Activated effector memory CD4-positive, alpha-beta T cell treated with anti-CD3 and anti-CD28 coated beads, Interleukin-2, amount 50 U/mL, for 16 hours (primary cell): ENCODE measurements at places on chromosomes 16 and 17.

GRCh38 chr17:53032861-53033271 is 789.9 kb upstream of the KIF2B start:
- DNase-seq: no peak

GRCh38 chr17:60602385-60602742 is 2.4 kb downstream of the PPM1D start:
- no peak for DNase-seq

- no peak for DNase-seq
Observed at GRCh38 chr16:77289331-77289809, 90.2 kb downstream of the SYCE1L start.

GRCh38 chr16:8370374-8371270 is 219.7 kb downstream of the TMEM114 start:
- DNase-seq: no peak

DNA sequence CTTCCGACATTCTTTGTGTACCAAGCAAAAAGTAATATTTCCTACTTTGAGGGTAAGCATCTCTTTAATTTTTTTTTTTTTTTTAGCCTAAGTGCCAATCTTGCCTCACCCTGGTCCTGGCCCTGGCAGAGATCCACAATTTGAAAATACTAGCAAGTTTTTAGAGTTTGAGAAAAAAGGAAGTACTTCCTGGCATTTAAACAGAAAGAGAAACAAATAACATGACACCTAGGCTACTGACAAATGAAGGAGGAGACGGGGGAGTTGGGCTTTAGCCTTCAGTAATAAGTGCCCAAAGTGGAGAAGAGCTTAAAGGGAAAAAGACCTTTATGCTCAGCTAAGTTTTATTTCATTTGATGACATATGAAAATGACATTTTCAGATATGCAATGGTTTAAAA is 92.8 kb downstream of the HS3ST3A1 start:
- no peak for DNase-seq

GRCh38 chr17:29181226-29181625 is 1.0 kb upstream of the MYO18A start:
- peak; percentile 47 for DNase-seq

- no peak for DNase-seq
Observed at GRCh38 chr17:31561469-31562375, 170.2 kb downstream of the RAB11FIP4 start.

DNA sequence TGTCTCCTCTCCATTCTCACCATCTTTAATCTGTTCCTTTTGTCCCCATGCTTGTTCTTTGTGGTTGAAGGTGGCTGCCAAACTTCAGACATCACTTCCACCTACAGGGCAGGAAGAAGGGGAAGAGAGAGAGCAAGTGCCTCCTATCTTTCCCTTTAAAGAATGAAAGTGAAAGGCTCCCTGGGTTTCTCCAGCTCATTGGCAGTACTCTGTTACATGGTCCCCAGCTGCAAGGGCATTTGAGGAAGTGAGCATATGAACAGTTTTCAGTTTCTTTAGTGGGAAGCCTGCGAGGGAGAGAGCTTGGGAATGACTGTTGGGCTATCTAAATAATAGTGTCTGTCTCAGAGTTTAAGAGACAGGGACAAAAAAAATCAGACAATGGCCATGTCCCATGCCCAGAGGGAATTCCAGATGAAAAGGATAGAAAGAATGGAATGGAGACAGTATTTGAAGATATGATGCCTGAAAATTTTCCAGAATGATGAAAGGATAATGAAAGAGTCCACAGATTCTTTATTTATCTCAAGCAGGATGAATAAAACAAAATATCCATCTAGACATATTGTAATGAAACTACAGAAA is 159.9 kb downstream of the LGALS9B start:
- no peak for DNase-seq

- no peak for DNase-seq
Observed at GRCh38 chr17:60439501-60439900, 17.2 kb downstream of the CHCT1 start.

DNA sequence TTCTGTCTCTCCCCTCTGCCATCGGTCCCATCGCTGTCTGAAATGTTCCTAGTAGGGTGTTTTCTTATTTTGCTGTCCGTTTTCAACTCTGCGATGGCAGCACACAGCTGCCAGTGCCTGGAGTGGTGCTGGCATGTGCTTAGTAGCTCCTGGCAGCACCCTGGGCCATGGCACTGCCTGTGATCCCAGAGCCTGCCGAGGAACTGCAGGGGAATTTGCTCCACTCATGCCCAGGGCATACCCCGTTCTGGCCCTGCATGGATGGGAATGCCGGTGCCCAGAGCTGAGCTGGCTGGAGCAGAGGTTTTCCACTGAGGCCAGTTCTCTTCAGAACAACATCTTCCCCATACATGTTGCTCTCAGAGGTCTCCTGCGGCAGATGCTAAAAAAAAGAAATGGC is 43.1 kb downstream of the GPT2 start:
- no peak for DNase-seq

GRCh38 chr16:74611721-74612120 is 4.8 kb upstream of the GLG1 start:
- DNase-seq: no peak

- DNase-seq: peak; percentile 28
Observed at GRCh38 chr17:42389899-42390298, 1.7 kb upstream of the STAT3 start.

GRCh38 chr16:22190081-22190775 is 15.8 kb upstream of the EEF2K start:
- peak; percentile 97 for DNase-seq

DNA sequence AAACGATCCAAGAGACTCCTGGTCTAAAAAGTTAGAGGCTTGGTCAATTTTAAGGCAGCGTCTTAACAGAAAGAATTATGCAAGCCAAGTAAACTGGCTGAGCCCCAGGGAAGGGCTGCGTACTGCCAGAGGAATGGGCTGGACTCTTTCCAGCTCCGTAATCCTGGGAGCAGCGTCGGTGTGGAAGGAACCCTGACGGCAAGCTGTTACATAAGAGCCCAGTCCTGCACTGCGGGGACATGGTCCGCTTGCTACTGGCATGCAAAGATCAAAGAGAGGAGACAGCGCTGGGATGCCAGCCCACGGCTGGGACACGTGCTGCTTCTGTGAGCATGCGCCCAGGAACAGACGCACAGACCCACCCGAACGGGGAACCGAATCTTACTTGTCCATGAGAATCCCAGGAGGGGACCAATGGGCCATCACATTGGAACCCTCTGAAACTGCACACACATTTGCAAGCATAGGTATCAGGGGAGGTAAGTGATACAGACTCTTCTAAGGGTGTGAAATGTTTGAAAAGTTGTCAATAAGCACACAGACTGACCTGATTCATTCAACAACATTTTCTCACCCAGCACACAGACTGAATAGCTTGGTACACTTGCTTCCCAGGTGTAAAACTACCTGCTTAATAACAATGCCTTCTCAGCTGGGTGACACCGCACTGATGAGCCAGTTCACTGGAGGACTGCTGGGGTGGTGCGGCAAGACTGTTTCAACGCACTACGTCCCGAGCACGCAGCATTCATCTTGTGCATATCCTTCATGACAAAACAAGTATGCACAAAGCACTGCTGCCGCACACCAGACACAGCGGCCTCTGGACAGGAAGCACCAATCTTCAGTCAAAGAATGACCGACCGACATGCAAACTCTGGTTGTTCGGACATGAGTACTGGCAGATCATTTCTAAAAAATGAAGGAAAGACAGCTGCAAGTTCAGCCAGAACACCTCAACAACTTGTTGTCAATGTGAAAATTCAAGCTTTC is 94.9 kb downstream of the ANKRD11 start:
- DNase-seq: no peak

DNA sequence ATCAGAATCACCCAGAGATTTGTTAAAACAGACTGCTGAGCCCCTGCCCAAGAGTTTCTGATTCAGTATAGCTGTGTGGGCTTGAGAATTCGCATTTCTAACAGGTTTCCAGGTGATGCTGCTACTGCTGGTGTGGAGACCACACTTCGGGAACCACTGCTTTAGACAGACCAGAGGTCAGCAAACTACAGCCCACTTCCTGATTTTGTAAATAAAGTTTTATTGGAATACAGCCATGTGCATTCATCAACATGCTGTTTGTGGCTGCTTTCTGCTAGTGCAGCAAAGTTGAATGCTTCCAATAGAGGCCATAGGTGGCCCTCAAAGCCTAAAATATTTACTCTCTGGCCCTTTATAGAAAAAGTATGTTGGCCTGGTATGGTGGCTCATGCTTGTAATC is 32.6 kb upstream of the CLEC19A start:
- no peak for DNase-seq

GRCh38 chr16:68512183-68512582 is 26.9 kb upstream of the ZFP90 start:
- DNase-seq: no peak

- DNase-seq: no peak
Observed at GRCh38 chr17:7405350-7406234, 1.7 kb upstream of the TMEM256 start.

DNA sequence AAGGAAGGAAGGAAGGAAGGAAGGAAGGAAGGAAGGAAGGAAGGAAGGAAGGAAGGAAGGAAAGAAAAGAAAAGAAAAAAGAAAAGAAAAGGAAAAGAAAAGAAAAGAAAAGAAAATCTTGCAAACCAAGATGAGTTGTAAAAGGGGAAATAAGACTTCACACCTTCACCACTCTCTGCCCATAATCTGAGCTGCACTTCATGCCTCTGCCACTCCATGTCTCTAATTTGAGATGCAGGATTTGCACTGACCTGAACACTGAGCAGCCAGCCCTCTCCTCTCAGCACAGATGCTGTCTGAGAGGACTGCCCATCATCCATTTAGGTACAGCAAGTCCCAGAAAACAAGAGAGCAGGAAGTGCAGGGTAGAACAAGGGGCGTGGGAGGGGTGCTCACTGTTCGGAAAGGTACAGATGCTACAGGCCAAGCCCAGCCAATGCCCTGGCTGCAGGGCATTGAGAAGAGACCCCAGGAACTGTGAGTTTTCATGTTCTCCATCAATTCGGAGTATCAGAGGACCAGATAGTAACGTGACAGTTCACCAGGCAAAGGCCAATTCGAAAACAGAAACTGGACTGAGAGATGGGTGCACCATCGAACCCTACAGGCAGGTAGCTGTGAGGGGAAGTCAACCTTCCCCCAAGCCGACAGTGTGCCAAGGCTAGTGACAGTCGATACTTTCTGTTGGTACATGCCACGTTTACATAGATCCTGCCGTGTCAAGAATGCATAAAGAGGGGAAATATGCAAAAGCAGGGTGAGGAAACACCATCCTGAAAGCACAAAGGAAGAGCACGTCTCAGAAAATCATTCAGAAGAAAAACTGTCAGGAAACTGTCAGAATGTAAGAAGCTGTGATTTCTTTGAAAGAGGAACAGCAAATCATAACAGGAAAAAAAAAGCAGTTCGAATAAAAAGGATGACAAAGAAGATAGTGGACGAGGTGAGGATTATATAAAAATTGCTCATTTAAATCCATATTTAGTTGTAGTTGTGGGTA is 142.0 kb upstream of the RCVRN start:
- DNase-seq: no peak

DNA sequence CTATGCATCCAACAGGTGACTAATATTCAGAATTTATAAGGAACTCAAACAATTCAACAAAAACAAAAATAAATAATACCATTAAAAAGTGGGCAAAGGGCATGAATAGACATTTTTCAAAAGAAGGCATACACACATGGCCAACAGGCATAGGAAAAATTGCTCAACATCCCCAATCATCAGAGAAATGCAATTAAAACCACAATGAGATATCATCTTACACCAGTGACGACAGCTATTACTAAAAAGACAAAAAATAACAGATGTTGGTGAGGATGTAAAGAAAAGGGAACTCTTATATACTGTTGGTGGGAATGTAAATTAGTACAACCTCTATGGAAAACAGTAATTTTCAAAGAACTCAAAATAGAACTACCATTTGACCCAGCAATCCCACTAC is 250.4 kb upstream of the N4BP1 start:
- no peak for DNase-seq

GRCh38 chr16:79298894-79299799 is 301.4 kb downstream of the MAF start:
- DNase-seq: no peak

DNA sequence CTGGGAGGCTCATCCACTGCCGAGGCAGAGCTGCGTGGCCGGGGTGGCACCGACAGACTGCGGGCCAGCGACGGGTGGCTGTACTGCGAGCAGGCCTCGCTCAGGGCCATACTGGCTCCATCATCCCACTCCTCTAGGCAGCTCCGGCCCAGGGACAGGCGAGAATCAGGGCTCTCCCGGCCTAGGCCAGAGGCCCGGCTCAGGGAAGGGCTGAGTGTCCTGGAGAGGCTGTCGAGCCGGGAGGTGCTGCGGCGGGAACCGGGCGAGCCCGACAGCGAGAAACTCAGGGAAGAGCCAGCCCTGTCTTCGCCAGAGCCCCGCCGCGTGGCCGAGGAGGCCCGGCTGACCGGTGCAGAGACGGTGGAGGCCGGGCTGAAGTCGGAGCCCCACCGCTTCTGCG is 37.4 kb downstream of the PIPOX start:
- DNase-seq: no peak

- DNase-seq: no peak
Observed at GRCh38 chr17:38797158-38797490, 2.2 kb downstream of the PIP4K2B start.

GRCh38 chr16:78597809-78598570 is 498.5 kb downstream of the WWOX start:
- DNase-seq: no peak

DNA sequence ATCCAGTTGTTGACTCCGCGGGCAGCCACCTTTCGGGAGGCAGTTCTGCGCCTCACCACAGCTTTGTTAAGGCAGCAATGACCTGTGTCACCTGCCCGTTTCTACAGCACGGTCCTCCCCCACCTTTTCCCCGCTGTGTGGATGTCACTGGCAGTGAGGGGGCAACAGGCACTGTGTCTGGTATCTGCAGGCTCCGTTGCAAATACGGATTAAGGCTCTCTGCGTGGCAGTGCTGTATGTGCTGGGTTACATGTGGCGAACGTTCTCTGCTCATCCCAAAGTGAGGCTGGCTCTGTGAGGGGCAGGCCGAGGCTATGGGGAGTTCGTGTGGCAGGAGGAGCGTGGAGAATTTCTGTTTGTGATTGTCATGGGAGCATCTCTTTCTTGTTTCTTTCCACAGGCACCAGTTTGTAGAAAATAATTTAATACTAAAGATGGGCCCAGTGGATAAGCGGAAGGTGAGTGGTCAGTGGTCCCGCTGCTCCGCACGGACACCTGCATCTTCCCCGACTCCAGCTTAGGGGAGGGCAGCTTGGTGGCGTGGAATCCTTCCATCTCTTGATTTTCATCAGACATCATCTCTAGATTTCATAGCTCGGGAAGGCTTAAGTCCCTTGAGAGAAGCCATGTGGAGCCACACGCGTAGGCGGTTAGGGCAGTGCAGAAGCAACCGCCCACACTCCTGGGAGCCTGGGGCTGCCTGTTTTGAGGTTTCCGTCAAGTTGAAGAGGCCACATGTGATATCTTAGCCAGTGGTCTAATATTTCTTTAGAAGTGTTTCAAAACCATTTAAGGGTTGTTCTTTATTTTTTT is 57.8 kb downstream of the PDPK1 start:
- no peak for DNase-seq

DNA sequence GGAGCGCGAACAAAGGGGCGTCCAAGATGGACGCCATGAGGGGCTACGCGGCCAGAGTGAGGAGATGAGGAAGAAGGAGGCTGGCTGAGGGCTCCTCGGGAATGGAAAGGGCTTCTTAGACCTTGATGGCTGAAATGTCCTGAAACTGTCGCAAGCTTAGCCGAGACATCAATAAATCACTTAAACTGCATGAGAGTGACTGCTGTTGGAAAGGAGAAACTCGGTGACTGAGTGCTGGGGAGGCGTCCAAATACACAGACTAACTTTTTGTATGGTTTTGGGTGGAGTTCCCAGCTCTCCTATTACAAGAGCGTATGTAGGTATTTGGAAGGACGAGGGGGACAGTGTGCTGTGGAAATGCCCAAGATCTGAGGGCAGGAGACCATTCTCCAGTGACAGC is 1.4 kb upstream of the GEMIN4 start:
- no peak for DNase-seq
